Hypothalamus (tissue), 51 donors: ENCODE measurements at places on chromosomes 1 and 21.

- DNase-seq: no peak
Measured at GRCh38 chr1:226980122-226980560, 40.0 kb downstream of the COQ8A start.

DNA sequence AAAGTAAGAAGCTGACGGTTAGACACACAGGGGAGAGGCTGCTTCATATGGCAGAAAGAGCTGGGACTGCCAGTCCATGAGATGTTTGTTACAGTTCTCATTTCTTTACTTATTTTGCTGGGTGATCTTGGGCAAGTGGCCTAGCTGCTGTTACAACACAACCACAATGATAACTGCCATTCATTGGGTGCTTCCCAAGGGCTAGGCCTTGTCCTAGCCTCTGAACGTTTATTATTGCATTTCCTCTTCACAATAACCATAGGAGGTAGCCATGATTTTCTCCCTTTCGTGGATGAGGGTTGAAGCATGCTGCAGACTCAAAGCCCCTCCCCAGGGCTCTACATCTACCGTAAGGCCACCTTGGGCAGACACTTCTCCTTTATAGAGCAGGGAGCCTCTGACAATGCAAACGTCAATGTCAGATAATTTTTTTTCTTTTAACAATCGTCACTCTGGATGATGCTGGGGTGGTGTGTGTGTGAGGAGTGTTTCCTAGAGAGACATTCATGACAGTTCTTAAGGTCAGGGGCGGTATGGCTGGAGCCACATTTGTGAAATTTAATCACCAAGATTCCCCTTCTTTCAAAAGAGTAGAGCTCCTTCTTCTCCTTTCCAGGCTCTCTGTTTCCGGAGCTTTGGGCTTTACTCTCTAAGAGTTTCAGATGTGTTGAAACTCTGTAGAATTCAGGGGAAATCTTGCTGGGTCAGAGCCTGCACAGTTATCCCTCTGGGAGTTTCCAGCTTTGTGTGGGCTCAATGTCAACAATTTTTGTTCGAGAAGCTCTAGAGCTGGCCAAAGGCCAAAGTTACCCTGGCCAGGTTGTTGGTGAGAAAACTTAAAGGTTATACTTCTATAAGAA lies 138.5 kb upstream of the SGIP1 start:
- DNase-seq: no peak

GRCh38 chr1:157181790-157182189 lies 43.6 kb upstream of the ETV3 start:
- DNase-seq: no peak

DNA sequence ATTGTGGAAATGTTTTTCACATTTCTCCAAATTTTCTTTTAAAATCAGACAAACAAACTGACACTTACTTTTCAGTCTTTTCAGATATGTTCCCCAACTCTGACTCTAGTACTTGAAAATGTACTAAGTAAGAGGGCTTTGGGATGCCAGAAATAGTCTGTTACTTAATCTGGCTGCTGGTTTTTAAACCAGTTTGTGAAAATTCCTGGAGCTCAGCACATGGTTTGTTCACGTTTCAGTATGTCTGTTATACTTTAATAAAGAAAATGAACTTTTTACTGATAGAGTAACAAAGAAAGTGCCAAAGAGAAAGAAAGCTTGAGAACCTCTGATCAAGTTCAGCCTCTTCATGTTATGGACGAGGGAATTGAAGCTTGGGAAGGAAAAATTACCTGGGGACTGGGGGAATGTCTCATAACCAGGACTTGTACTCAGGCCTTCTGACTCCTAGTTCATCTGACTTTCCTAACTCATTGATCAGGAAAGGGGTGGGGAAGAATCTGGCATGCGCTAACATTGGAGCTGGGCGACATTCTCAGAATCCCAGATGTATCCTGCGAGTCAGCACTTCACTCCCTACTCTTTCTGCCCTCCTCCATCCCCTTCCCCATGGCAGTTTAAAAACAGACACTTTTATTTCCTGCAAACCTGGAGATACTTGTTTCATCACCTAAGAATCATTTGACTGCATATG lies 30.8 kb upstream of the DNAJC6 start:
- no peak for DNase-seq

- DNase-seq: no peak
Measured at GRCh38 chr1:29845910-29846309, 609.6 kb downstream of the PTPRU start.

DNA sequence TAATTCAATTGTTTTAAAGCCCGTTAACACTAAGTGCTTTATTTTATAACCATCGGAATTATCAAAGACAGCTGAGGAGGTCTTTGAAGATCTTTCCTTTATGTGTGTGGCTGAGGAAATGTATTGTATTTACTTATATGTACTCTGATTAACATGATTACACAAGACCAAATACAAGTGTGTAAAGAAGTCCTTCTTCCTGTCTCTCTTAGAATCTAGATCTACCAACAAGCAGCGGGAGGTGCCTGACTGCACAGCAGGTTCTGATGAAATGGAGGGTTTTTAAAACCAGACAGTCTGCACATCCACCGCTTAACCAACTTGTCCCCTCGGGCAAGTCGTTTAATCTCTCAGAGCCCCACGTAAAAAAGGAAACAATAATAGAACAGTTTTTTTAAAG lies 240.5 kb upstream of the MAP1LC3C start:
- DNase-seq: no peak

GRCh38 chr1:171366816-171367215 lies 52.8 kb downstream of the FMO4 start:
- DNase-seq: no peak

DNA sequence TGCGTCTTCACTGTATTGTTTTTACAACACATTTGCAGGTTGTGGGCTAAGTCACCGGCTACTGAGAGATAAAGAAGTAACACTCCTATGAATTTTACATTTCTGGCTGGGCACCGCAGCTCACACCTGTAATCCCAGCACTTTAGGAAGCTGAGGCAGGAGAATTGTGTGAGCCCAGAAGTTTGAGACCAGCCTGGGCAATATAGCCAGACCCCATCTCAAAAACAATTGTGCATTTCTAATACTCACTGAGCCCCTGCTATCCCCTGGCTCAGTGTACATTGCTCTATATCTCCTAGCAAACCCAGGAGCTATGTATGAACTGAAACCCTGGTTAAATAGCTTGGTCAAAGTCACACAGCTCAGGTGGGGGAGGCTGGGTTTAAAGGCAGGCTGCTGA lies 108.7 kb downstream of the ZNF281 start:
- DNase-seq: no peak

GRCh38 chr1:84525779-84526178 lies 19.4 kb upstream of the GNG5 start:
- no peak for DNase-seq

DNA sequence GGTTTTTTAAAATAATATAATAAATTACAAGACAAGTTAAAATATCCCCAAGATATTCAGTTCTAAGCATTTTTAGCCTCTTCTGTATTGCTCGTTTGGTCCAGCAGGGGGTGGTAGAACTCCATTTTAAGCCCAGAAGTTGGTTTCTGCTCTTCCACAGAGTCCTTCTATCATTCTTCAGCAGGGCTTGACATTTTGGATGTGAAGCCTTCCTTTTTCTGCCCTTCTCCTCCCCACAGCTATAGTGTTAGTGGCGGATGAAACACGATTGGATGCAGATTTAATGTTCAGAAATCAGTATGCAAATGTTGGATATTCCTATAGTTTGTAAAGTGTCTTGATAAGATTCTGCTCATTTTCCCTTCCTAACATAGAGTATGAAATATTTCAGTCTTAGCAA lies 1.4 kb downstream of the NCAM2 start:
- no peak for DNase-seq

GRCh38 chr1:99749504-99750347 lies 16.7 kb downstream of the FRRS1 start:
- no peak for DNase-seq

GRCh38 chr1:35708441-35708921 lies 10.2 kb downstream of the C1orf216 start:
- DNase-seq: no peak

DNA sequence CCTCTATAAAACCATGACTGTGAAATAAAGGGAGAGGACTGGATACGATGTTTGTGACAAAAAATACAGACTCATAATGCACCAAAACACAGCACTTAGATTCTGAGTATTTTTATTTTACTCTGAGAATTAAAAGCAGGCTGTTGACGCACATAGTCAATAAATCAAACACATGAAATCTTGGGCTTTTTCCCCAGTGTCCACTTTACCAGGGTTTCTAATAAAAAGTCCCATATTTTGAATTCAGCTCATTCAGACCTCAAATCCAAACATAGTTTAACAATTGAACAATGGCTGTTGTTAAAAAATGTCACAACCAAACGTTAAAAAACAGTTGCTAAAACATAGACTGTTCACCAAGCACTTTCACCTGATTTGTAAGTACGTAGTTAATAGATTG lies 553.4 kb downstream of the LTN1 start:
- no peak for DNase-seq

DNA sequence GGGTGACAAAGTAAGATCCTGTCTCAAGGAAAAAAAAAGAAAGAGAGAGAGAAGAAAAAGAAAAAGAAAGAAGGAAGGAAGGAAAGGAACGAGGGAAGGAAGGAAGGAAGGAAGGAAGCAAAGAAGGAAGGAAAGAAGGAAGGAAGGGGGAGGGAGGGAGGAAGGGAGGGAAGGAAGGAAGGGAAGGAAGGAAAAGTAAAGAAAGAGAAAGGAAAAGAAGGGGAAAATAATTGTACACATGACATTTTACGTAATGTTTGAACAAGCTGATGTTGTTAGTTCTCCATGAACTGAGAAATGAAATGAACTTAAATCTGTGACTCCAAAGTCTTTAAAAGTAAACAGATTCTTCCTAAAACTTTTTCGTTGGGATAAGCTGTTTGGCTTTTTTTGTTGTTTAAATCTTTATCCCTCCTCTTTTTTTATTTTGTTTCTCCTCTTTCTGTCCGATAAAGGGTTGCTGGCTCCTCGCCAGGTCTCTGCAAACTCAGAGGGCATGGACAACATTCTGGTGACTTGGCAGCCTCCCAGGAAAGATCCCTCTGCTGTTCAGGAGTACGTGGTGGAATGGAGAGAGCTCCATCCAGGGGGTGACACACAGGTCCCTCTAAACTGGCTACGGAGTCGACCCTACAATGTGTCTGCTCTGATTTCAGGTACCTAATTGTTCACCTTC lies 59.8 kb downstream of the IL12RB2 start:
- peak; percentile 4 for DNase-seq

DNA sequence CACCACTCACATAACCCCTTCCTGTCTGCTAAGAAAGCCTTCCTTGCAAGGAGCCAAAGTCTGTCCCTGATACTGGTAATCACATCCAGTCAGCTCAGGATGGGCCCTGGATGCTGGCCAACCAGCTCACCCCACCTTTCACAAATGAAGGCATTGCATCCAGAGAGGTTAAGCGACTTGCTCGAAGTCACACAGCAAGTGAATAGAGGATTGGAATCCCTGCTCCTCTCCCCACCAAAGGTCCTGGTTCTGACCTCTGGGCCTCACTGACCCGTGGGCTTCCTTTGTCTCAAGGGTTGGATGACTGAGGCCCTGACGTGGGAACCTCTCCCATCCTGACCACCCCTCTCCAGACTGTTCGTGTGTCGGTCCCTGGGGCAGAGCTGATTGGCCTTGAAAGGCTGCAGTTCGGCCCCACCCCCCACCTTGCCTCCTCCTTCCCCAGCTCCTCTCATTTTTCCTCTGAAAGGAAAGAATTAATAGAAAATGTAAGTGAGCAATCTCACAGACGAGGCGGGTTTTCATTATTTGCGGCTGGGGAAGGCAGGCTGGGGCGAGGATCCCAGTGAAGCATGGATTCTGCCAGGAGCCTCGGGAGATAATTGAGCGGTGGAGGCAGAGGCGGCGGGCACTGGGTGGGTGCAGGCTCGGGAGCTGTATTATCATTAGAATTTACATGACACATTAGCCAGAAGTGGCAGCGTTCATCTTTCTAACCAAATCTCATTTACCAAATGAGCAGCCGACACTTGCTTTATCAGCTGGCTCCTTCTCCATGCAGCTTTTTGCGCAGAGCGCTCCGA lies 101.5 kb upstream of the CSF3R start:
- no peak for DNase-seq

GRCh38 chr1:229557913-229558414 lies 543 bp downstream of the ABCB10 start:
- DNase-seq: peak; percentile 45
